ENCODE measurements at places on chromosomes 6 and 20.

GRCh38 chr20:42260184-42260583 lies 642.0 kb upstream of the CHD6 start:
- no peak for DNase-seq

DNA sequence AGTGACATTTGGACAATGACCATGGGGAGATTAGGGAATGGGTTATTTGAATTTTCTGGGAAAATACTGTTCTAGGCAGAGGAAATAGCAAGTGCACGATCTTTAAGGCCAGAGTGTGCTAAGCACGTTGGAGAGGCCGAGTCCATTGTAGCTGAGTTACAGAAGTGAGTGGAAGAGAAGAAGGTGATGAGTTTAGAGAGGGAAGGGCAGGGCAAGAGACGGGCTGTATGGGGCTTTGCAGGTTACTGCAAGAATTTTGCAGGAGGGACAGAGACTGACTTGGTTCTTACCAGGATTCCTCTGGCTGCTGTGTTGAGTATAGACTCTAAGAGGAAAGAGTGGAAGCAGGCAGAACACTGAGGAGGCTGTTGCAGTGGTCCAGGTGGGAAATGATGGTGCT lies 1.1 kb upstream of the NCOA3 start:
- DNase-seq = no peak

DNA sequence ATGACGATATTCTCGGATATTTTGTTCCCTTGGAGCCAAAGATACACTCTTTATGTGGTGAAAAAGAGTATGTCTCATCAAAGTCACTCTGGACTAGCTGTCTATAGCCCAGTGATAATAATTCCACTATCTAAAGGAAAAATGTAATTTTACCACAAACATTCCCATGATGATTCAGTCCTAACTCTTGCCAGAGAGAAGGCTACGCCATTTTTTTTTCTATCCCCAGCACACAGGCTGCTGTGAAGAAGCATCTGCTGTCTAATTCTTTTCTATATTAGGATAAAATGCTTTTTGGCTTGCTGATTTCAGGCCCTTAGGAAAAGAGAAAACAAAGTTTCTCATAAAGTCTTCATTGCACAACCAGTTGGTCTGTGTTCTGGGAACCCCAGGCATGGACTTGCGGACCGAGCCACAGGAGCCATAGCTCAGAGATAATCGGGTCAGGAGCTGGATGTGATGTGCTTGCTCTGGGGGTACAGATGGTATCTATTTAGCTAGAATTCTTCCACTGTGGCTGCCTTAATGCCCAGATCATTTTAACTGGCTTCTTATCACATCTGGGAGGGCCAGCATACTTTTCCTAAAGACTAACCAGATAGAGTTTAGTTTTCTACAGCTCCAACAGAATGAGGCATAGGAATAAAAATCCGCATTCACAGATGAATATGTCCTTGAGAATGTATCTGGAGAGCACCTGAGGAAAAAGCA lies 683.7 kb upstream of the ID4 start:
- no peak for DNase-seq

GRCh38 chr20:14634665-14635064 lies 297.3 kb upstream of the FLRT3 start:
- no peak for DNase-seq

GRCh38 chr6:127737768-127738167 lies 160.8 kb downstream of the C6orf58 start:
- DNase-seq = no peak

DNA sequence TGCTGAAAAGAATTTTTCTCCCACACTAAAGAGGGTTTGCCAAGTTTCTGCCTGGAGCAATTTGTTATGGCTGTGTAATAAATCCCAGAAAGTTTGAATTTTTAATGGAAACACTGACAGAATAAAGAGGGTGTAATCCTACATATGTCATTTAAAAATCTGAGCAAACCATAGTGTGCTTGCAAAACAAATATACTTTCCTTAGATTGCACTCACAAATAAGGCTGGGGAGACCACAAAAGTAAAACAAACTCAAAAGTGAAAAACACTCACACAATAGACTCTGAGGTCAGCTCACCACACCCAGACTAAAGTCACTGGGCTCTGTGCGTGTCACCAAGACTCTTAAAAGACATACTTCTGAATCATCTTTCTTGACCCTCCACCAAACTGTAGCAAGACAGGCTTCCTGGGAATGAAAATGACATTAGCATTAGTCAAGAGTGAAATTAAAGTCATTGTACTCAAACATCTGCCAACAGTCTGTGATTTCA lies 4.8 kb upstream of the ATXN1 start:
- no peak for DNase-seq

- DNase-seq = peak; percentile 5
Observed at GRCh38 chr20:11676630-11677287, 240.9 kb upstream of the BTBD3 start.

DNA sequence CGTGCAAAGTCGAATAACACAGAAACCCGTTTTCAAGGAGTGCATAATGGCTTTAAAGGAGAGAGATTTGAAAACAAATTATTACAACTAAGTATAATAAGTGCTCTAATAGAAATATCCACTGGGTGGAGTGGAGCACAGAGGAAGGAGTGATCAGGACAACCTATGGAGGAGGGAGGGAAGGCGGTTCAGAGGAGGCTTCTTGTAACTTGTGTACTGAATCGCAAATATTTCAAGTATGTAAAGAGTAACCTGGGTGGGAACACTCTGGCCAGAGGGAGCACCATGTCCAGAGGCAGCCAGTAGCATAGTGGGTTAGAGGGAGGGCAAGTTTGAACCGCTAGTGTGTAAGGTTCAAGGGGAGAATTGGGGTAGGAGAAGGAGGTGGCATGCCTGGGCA lies 21.6 kb upstream of the TNFAIP3 start:
- no peak for DNase-seq

GRCh38 chr6:45187836-45188235 lies 140.3 kb upstream of the RUNX2 start:
- no peak for DNase-seq

GRCh38 chr6:149766156-149766769 lies 16.7 kb downstream of the PCMT1 start:
- DNase-seq = no peak
